ENCODE measurements at places on chromosomes 2 and 18.

DNA sequence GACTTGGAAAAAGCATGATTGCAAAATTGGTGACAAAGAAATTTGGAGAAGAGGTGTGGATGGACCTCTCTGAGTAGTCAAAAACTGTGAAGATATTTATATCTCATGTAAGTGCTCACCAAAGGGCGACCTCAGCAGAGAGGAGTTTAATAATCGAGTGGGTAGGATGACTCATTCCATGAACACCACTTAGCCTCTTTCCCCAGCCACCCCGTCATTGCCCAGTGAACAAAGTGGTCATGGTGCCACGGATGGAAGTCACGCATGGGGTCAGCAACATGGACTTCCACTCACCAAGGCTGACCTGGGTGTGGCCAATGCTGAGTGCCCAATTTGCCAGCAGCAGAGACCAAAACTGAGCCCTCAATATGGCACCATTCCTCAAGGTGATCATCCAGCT is 997.4 kb upstream of the GYPC start:
- DNase-seq: no peak

GRCh38 chr2:195575879-195576401 is 81.1 kb upstream of the SLC39A10 start:
- DNase-seq: no peak

GRCh38 chr18:59881728-59882656 is 17.8 kb upstream of the PMAIP1 start:
- DNase-seq: no peak

GRCh38 chr2:10873171-10873570 is 38.6 kb upstream of the KCNF1 start:
- no peak for DNase-seq

- DNase-seq: no peak
Measured at GRCh38 chr18:41758534-41758933, 196.5 kb upstream of the PIK3C3 start.

- DNase-seq: no peak
Measured at GRCh38 chr18:40152859-40153258, 1802.2 kb upstream of the PIK3C3 start.

GRCh38 chr2:113407446-113408099 is 29.9 kb upstream of the ZNG1B start:
- DNase-seq: no peak

Data from activated CD4-positive, CD25-positive, alpha-beta regulatory T cell treated with anti-CD3 and anti-CD28 coated beads, Interleukin-2, amount 50 U/mL, for 72 hours (primary cell).